CD4-positive, alpha-beta T cell treated with Interleukin-6 at 100 ng/mL for 8 hours (primary cell): ENCODE measurements at places on chromosomes 5 and 9.

- DNase-seq = no peak
These were observed 30.9 kb upstream of the TNFSF15 start for GRCh38 chr9:114836769-114837168.

- DNase-seq = no peak
These were observed 54.9 kb upstream of the CAMK4 start for GRCh38 chr5:111169269-111169668.

DNA sequence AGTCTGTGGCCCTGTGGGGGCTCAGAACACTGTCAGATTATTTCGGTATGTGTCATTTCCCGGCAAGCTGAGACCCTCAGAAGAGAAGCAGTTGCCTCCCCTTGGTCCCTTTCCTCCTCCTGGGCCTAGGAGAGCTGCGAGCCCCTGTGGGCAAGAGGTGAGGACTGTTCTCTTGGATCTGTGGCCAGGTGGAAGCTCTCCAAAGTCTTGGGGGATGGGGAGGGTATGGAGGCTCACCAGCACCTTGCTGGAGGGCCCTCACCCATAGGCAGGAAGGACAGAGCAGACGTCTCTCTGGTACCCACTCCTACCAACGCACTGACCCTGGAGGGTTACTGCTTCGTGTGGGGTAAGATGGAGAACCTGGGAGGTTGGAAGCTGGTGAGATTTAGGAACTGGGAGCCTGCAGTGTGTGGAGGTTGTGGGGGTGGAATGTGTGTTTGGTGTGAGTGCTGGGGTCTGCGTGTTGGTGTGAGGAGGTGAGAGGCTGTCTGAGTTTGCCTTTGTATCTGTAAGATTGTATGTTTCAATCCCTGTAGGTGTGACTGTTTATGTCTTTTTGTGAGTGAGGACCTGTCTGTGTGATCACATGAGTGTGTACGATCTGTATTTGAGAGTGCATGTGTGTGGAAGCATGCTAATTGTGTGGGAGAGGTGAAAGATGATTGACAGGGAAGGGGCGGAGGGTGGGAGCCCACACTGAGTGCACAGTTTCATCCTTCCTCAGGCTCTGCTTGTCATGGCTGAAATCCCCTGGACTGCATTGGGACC, 52.4 kb upstream of the PSD2 start:
- DNase-seq = no peak

GRCh38 chr5:90421136-90421535, 11.6 kb upstream of the CETN3 start:
- DNase-seq = no peak

GRCh38 chr9:131169563-131170240, 44.3 kb downstream of the NUP214 start:
- no peak for DNase-seq

DNA sequence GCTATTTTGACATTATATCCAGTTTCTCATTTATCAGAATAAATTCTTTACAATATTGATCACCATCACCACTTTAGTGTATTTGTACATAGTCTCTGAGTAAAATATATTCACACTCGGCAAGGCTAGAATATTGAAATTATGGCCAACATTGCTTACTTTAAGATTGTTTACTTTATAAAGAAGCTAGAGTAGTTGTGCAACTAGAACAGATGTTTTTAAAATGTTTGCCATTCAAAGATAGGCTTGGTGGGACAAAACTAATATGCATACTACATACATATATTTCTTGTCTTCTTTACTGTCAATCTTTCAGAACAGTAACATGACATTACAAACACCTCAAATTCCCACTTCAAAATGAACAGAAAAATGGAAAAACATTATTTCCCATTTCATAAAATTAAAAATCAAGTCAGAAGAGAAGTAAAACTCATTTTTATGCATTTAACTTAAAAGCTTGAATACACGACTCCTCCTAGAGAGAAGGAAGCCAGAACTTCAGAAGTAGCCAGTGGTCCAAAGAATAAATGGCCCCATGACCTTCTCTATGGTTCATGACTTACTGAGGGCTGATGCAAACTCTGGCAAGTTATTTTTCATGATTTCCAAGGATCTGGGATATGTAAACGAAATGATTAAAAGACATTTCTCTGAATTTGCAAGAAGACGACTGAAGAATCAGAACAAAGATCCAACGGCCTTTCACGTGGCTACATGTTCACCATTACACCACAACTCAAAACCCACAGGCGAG, 14.1 kb downstream of the MTX3 start:
- no peak for DNase-seq

DNA sequence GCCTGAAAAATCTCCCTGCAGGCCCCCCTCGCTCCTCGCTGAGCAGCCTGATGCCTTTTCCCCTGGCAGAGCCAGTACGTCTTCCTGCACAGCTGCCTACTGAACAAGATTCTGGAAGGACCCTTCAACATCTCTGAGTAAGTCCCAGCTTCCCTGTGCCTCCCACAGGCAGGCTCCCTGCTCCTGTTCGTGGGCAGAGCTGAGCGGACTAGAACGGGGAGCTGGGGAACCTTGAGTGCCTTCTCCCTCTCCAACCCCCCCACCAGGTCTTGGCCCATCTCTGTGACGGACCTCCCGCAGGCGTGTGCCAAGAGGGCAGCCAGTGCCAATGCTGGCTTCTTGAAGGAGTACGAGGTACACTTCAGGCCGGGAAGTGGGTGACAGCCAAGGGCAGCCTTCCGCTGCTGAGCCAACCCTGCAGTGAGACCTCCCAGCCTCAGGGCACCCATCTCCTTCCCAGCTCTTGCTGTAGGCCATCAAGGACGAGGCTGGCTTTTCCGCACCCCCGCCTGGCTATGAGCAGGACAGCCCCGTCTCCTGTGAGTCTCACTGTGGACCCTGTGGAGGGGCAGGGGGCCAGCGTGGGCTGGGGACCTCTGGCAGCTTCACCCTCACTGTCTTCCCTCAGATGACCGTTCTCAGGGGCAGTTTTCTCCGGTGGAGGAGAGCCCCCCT, 21.1 kb upstream of the SPTLC1 start:
- DNase-seq = no peak

DNA sequence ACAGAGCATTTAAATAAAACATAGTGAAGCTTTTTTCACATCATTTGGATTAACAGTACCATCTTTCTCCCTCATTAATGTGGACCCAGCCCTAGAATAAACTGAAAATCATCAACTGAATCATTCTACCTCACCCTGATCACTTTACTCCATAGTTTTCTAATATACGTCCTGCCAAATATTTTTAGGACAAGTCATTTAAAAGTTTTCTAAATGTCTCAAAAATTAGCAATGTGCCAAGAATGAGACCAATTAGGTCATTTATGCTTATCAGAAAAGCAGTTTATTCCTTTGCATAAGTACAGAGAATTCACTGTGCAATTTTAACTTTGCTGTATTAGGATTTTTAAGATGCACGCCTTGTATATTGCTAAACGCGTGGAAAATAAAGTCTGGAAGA, 284.4 kb downstream of the PIK3R1 start:
- DNase-seq = no peak

- no peak for DNase-seq
These were observed 154.8 kb downstream of the GADD45G start for GRCh38 chr9:89759572-89759971.

GRCh38 chr9:137286975-137287383, 9.5 kb downstream of the TOR4A start:
- no peak for DNase-seq

DNA sequence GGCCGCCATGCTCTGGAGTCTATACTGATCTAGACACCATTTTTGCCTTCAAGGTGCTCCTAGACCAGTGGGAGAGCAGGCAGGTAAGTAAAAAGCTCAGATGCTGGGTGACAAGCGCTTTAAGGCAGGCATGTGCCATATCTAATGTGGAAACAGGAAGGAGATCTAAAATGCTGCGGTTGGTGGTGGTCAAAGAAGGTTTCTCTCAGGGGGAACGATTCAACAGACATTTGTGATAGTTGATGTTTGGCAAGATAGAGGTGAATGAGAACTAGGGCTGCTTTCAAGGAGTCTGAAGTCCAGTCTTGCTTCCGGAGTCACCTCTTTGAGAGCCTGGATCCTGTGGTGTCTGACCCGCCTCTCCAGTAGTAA, 146.2 kb upstream of the KLF4 start:
- DNase-seq = no peak

DNA sequence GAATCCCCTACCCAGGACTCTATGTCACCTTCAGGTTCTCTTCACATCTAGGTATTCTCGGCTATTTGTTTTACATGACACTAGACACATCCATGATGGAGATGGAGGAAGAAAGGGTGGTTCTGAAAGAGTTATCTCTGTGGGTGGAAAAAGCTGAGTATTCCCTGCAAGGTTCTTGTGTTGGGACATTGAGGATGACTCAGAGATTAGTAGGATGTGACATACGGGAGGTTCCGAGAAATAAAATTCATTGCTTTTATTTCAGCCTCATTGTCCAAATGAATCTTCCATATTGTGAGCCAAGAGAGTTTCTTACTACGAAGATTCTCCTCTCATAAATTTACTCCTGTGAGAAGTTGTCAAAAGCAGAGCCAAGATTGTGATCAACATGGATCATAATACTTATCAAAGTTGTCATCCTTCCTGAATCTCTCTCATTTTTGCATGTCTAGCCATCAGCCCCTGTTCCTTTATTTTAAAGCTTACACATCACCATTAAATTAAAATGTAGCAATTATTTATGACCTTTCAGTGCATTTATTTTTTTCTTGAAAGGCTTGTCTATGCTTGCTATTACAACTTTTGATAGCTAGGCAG, 370.0 kb downstream of the PSAT1 start:
- DNase-seq = no peak

DNA sequence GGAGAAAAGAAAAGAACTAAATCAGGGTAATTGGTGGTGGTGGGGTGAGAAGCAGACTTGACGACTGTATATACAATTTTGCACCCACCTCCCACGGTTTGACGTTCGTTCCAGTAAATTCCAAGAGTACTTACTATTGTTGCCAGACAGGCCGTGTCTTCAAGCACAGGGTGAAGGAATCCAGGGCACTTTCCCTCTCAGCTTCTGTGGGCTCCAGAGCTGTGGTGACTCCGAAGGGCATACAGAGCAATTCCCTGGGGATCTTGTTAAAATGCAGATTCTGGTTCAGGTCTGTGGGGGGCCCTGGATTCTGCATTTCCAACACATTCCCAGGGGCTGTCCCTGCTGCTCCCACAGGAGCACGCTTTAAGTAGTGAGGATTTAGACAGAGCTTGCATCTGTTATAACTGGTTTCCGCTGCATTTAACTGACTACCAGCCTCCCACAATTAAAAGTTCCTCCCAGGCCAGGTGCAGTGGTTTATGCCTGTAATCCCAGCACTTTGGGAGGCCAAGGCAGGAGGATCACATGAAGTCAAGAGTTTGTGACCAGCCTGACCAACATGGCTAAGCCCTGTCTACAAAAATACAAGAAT, 49.3 kb upstream of the FANCC start:
- no peak for DNase-seq

DNA sequence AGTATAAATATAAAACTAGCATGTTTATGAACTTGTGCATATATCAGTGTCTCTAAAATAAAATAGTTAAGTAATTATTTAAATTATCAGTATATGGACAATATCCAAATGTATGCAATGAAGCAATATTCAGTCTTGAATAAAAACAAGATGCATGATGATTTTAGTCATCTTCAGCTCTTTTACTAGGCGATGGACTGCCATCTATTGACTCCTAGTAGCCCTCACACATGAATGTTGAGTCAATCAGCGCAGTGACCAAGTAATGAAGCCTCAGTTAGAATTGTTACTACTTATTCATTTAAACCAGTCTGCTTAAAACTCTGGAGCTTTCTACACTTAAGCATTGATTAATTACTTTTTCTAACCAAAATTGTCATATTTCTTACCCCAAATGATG, 92.9 kb upstream of the GRHPR start:
- peak; percentile 9 for DNase-seq

GRCh38 chr9:114151426-114151956, 3.8 kb upstream of the COL27A1 start:
- DNase-seq = no peak

DNA sequence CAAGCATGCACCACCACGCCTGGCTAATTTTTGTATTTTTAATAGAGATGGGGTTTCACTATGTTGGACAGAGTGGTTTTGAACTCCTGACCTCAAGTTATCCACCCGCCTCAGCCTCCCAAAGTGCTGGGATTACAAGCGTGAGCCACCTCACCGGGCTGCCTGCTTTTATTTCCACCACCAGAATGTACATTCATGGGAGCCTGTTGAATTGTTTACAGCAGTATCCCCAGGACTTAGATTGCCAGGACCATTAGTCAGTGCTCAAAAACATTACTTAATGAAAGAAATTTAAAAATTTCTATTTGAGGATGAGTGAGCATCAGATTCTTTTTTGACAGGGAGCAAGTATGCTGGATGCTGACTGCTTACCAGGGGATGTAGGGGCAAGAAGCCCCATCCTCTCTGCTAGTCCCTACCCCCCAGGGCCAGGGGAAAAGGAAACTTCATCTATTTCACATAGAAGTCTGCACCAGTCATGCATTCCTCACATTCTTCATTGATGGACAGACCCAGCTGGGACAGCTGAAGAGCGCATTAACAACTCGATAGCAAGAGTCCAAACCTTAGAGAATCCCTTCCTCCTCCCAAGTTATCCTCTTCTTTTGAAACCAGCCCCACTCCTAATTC, 10.3 kb upstream of the RGMB start:
- DNase-seq = no peak

DNA sequence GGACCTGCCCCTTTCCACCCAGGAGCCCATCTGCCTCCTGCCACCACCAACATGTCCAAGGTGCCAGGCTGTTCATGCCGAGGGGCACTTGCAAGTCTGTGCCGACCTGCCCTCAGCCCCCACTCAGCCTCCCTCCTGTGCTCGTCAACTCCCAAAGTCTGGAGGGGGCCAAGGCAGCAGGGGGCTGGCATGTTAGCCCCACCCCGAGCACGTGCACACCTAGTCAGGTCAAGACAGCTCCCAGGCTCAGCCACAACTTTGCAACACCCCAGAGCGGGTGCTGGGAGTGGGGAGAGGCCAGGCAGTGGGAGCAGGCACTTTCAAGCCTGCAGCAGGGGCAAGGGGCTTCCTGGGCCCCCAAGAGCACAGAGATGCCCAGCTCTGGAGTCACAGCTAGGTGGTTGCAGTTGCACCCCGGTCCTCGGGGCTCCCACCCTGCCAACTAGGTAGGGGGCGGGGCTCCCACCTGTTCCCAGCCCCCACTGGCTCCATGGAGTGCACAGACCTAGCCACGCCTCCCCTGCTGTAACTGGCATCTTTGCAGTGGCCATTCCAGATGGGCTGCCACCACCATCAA, 272.5 kb downstream of the CETN3 start:
- DNase-seq = no peak

- no peak for DNase-seq
These were observed 6.0 kb downstream of the TMOD1 start for GRCh38 chr9:97507428-97507984.

DNA sequence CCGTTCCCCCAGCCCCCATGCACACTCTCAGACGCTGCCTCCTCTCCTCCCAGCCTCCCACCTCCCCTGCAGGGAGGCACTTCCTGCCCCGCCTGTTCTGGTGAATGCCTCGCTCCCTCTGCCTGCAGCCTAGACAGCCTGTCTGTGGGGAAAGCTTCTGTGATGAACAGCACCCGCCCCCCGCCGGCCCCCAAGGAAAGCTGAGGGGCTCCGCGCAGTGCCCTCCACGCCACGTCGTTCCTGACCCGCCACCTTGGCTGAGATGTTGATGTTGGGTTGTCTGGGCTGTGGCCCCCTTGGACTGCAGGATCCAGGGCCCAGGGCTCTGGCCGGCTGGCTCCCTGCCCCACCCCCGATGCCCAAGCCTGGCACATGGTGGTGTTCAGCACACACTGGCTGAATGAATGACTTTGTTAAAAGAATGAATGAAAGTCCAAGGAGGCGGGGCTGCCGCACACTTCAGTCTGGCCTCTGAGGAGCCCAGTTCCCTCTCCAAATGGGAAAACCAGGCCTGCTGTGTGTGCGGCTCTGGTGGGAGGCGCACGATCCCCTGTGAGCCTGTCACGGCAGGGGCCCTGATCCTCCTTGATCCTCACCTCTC, 2.1 kb upstream of the MYMK start:
- DNase-seq = no peak
